CD4-positive, alpha-beta T cell treated with Interleukin-4 for 4 hours (primary cell): ENCODE measurements at places on chromosomes 11 and 22.

- no peak for DNase-seq
Observed at GRCh38 chr22:20624161-20624616, 116.8 kb downstream of the MED15 start.

DNA sequence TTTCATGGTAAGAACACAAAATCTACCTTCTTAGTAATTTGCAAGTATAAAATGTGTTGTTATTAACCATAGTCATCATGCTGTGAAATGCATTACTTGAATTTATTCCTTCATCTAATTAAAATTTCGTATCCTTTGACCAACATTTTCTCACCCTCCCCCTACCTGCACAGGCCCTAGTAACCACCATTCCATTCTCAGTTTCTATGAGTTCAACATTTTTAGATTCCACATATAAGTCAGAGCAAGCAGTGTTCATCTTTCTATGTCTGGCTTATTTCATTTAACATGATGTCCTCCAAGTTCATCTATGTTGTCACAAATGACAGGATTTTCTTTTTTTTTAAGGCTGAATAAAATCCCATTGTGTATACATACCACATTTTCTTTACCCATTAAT, 43.5 kb upstream of the CCDC179 start:
- DNase-seq: no peak

GRCh38 chr22:27797520-27798391, 3.8 kb downstream of the MN1 start:
- DNase-seq: no peak

DNA sequence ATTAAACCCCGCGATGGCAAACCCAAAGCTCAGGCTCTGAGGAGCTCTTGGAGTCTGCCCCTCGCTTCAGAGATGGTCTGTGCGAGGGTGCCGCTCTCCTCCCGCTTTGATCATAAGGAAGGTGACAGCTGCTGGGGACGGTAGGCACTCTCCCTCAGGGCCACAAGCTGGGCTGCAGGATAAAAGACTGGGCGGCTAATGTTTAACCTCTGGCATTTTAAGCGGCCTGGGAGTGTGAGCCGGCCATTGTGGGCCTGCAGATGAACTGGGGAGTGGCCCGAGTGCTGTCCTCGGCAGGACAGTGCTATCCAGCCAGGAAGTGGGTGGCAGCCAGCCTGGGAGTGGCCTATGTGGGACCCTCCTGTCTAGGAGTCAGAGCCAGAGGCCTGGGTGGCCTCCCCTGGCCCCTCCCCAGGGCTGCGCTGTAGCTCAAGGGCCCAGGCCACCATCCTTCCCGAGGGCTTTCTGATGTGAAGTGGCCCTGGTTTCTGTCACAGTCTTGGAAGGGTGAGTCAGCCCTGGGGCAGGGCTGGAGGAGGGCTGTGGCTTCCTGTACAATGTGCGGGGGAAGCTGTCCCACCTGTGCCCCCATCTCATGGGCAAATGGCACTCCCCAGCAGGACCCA, 58.7 kb upstream of the PRODH start:
- DNase-seq: no peak

GRCh38 chr22:44919691-44920090, 90.1 kb downstream of the PHF21B start:
- DNase-seq: no peak

- no peak for DNase-seq
Observed at GRCh38 chr11:1082346-1082727, 7.7 kb downstream of the MUC2 start.

DNA sequence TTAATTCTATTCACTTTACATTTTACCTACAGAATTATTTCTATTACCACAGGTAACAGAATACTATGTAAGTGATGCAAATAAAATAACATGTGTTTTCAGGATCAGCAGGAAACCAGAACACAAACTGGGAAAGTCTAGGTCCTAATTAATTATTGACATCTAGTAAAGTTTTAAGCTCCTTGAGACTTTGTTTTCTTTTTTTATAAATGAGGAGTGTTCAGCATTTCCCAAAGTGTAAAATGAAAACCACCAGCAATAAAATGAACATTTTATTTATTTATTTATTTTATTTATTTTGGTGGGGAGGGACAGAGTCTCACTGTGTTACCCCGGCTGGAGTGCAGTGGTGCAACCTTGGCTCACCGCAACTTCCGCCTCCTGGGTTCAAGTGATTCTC, 123.6 kb downstream of the ARHGAP42 start:
- DNase-seq: no peak

GRCh38 chr11:47488674-47489394, 39.9 kb upstream of the RAPSN start:
- DNase-seq: no peak

DNA sequence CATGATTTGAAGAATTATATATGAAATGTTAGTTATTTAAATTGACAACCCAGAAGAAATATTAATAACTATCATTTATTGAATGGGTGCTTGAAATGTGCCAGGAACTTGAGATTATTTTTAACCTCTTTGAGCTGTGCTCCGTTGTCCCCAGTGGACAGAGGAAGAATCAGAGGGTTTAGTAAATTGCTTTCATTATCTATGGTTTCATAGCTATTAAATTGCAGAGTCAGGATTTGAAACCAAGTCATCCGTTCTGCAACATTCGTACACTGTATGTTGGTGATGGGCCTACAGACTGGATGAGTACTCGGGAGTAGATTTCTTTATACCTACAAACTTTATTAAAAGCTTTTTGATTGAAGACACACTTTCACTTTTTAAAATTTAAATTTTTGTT, 4.9 kb downstream of the HSD17B12 start:
- no peak for DNase-seq

- DNase-seq: no peak
Observed at GRCh38 chr22:28402060-28402459, 277.6 kb downstream of the TTC28 start.
